ENCODE measurements at places on chromosomes 5 and 9.

- DNase-seq: no peak
These were observed 9.7 kb downstream of the MRPL36 start for GRCh38 chr5:1789834-1790471.

DNA sequence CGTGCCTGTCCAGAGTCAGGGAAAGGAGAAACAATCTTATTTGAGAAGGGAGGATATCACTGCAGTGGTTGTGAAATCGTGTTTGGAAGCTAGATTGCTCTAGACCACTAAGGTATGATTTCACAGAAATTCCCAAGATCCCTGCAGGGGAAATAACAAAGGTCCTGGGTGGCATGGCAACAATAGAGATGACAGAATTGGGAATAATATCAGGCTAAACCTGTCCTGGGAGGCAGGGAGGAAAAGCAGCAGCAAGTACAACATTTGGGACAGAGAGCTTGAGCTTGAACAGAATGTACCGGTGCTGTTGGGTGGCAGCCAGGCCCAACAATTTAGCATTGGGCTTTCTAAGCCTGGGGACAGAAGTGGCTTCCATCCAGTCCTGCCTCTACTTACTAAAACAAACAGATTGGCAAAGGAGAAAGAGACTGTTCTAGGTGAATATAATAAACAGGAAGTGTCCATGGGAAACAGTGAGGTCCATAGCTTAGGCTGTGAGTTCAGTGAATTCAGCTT, 17.0 kb upstream of the ARHGAP26 start:
- no peak for DNase-seq

GRCh38 chr5:158382473-158382872, 523.5 kb upstream of the CLINT1 start:
- DNase-seq: peak; percentile 59

DNA sequence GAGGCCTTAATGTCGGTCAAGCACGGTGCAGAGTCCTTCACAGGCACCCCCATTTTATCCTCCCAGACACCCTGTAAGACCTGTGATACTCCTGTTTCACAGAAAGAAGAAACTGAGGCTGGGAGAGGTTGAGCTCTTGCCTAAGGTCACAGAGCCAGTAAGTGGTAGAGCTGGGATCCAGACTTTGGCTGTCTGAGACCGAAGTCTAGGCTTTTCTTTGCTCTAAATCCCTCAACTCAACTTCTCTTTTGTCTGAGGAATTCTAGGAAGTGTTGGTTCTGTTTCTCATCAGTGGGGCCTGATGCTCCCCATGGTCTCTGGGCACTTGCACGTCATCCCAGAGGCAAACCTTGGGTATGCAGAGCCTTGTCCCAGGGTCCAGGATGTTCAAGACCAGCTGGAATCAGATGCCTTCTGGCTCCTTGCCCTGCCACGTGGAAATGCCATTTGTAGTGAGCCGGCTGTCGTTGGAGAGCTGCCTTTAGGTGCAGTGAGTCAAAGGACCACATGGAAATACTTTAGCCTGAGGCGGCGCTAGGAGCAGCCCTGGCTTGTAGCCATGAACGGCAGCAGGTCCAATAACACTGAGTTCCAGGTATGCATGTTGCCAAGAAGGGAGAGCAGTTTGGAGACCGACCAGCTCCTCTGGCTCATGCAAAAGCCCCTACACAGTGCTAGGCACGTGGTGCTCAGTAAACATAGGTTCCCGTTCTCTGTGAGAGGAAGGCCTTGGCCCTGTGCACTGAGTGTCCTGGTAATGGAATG, 9.2 kb downstream of the DCANP1 start:
- DNase-seq: no peak

- no peak for DNase-seq
These were observed 6.5 kb downstream of the LIX1 start for GRCh38 chr5:97135868-97136267.

Data from A549 (cell line).